Epithelial cell of prostate (primary cell): ENCODE measurements at places on chromosomes 3 and 15.
A peak's percentile ranks its signal among the peaks of the same experiment; 100 is the strongest.

DNA sequence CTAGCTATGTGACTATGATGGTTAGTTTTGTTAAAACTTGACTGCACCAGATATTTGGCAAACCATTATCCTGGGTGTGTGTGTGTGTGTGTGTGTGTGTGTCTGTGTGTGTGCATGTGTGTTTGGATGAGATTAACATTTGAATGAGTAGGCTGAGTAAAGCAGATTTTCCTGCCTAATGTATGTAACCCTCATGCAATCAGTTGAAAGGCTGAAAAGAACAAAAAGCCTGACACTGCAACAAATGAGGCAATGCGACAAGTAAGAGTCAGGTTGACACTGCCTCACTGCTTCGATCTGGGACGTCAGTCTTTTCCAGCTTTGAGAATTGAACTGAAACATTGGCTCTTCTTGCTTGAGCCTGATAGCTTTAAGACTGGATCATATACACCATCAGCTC is 643.0 kb downstream of the NAALADL2 start:
- no peak for DNase-seq

DNA sequence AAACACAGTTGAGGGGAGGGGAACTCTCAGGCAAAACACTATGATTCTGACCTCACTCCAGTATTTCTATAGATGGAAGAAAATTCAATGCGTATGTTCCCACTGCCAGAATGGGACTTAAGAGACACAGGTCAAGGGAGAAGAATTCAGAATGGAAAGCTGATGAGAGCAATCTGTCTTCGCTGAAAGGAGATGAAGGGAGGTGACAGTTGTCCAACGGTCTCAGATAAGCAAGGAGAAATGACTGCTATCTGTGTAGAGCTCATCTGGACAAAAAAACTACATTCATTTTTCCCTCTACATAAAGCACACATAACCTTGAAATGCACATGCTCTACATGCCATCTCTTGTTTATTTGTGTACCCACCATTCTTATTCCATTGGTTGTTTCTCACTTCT is 405.1 kb downstream of the LSAMP start:
- DNase-seq = no peak

DNA sequence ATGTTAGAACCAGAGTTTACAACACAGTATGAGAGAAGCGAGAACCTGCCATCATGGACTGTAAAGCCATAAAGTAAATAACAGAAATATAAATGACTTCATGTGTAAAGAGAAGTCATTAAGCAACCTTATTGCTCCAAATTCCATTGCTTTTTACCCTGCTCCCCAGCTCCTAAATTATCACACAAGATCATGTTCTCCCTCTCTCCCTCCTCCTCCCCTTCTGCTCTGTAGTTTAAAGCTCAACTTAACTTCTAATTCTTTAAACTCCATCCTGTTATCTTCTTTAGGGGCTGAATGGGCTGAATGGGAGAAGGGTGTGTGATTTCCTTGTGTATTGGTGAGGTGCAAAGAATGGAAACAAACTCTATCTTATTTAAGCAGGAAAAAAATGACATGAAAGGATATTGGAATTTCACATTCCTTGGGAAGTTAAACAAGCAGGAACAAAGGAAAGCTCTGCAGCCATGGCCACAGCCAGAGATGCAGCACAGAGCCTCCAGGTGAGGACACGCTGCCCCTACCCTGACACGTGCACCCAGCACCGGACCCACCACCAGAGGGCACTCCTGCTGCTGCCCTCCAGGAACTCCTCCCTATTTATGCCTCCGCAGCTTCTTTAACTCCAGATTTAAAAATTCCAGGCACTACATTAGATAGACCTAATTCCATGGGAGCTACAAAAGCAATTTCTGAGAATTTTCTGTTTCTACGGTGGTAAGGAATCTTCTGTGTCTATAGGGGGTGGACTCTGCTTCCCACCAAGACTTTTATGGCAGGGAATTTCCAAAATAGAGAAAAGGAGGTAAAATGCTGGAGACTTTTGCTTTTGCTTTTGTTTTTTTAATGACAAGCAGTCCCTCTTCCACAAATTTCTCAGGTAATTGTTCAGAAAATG is 76.9 kb upstream of the ABI3BP start:
- DNase-seq = no peak

DNA sequence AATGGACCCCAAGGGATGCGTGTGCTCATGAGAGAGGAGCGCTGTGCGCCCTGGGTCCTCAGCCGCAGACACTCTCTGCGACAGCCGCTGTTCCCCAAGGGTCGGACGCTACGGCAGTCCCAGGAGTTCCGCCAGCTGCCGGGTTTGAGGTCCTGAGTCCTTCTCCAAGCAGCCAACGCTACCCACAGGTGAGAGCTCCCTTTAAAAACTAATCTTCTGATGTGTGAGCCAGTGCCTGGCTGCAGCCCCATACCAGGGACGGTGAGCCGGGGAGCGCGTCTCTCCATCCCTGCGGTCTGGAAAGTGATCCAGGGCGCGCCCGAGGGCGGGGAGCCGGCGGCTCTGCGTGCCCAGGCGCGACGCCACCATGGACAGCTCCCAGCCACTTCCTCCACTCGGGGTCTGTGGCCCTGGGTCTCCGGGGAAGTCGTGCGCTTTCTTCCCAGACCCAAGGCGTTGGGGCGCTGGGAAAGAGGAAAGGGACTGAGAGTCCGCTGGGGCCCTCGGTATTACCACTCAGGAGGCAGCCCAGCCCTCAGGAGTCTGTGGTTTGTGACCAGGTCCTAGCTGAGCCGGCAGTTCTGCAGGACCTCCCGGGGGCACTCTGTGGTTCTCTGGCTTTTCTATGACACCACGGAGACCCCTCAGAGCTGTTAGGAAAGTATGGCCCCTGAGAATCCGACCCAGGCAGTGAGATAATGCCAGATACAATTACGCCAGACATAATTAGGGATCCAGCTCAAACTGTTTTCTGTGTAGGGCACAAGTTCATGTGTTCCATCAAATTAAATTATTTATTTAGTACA is 1.4 kb downstream of the CEMIP start:
- no peak for DNase-seq

DNA sequence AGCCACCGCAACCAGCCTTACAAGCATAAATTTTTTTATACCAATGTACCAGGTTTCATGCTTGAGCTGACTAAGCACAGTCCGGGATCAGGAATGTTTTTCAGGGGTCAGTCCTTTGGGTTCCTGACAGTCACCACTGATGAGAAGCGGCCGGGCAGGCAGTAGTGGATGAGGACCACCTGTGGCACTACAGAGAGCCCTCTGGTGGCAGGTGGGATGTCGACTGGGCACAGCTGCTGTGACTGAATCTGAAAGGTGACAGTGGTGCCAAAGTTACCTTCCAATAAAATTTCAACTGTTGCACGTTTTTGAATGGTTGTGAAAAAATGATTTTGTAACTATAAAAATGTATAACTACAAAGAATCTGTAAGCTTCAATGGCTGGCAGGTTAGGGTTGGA is 34.0 kb downstream of the TPRA1 start:
- no peak for DNase-seq

DNA sequence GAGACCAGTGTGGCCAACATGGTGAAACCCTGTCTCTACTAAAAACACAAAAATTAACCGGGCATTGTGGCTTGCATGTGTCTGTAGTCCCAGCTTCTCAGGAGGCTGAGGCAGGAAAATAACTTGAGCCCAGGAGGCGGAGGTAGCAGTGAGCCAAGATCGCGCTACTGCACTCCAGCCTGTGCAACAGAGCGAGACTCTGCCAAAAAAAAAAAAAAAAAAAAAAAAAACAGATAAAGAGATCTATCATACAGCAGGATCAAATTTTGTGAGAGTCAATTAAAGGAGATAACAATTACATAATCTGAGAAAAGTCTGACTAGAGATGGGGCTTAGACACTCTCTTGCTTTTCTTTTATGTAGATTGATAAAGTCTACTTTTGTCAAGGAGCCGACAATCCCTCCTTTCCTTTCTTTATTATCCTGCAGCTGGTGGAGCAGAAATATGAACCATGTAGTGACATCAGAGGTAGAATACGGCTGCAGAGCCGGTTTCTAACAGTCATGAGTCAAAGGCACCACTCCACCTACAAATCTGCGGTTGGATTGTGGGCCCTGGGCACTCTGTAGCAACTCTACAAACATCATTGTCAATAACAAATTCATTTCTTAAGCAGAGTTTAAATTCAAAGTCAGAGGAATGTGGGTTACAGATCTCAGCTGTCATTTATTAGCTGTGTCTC is 9.0 kb downstream of the C2CD4A start:
- DNase-seq = peak; percentile 85

- no peak for DNase-seq
Measured at GRCh38 chr15:50095938-50096821, 22.9 kb downstream of the ATP8B4 start.

DNA sequence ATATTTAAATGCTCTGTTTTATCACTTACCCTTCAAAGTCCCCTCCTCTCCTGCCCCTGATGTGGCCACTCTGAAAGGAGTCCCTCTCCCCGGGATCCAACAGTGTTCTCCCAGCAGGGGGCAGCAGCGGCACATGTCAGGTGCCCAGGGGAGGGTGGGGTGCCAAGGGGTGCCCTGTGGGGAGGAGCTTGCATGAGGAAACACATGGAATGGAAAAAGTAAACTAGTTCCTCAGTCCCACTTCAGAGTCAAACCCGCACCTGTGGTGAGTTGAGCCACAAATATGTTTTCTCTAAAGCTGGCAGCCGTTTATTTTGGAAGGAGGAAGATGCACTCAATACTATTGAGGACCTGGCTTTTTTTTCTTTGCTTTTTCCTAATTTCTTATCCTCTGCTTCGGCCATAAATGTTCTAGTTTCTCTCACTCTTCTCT is 30.1 kb upstream of the NRROS start:
- DNase-seq = peak; percentile 36

GRCh38 chr15:45540531-45540930 is 18.0 kb upstream of the SLC30A4 start:
- DNase-seq = no peak

DNA sequence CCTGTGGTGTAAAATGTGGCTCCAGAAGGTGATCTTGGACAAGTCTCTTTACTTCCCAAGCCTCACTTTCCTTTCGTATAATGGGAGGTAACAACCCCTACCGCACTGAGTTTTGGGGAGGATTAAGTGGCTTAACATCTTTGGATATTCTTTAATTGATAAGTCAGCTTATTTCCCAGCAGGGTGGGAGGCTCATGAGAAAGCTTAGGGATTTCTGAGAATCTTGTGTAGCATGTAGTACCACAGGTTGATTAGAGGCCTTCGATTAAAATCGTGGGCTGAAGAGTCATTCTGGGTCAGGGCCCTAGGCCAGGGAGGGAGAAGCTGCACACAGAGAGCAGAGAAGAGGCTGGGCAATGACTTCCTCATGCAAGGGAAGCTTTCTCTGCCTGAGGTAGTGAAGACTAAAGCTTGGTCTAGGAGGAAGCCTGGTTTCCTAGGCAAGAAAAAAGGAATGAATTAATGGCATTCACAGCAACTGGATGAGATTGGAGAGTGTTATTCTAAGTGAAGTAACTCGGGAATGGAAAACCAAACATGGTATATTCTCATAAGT is 1.5 kb upstream of the NMNAT3 start:
- no peak for DNase-seq

DNA sequence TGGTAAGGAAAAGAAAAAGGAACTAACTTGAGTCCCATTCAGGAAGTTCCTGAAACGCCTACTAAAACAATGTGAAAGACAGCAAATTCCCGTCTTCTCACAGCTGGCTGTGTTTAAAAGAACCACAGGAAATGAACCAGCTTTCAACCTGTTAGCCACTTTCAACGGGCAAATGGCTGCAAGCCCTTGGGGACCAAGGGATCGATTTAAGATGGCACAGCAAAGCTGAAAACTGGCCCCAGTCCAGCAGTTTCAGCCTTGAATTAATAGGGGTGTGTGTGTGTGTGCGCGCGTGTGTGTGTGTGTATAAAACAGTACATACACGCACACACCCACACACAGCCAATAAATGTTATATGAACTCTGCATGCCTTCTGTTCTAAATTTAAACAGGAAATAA is 168.7 kb upstream of the TMCO5A start:
- DNase-seq = no peak

GRCh38 chr3:143119009-143119914 is at the start of gene CHST2:
Gene CHST2, plus strand, starts transcription at chr3:143119771. Its CDS starts 1,046 bp downstream, at chr3:143120817.
- DNase-seq = peak; percentile 20
